ENCODE measurements at places on chromosomes 11 and 22.
A peak's percentile ranks its signal among the peaks of the same experiment; 100 is the strongest.

GRCh38 chr11:77068457-77069335 is 1.9 kb downstream of the CAPN5 start:
- DNase-seq = no peak

- peak; percentile 32 for DNase-seq
Observed at GRCh38 chr22:17086788-17087497, 2.1 kb downstream of the IL17RA start.

DNA sequence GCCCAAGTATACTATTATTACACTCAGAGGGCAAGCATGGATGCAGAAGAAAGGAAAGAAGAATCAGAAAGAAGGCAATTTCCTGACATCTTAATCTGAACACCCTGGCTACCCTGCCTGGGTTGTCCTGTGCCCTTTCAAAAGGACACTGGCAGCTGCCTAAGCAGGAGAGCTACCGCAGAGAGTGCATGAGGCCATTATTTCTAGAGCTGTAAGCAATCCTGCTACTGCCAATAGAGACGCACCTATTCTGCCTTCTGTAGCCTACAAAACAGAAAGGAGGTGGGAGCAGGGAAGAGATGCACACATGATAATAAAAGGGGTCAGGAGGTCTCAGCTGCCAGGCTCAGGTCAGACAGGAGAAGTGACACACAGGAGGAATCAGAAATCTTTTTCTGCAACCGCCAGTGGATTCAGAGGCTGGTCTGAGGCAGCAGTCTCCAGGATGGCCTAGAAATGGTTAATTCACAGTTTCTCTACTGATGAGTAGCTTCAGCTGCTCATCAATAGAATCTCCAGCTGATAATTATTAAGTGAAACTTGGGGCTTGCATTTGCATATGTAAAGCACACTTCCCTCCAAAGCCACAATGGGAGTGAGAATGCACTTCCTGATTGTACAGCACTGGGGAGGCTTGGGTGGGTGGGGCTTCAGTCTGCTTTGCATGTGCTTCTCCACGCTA is 253.9 kb downstream of the LARGE1 start:
- no peak for DNase-seq

GRCh38 chr22:29055192-29055830 is 6.3 kb downstream of the C22orf31 start:
- no peak for DNase-seq

- DNase-seq = no peak
Observed at GRCh38 chr22:36297568-36297967, 44.6 kb downstream of the APOL1 start.

- DNase-seq = no peak
Observed at GRCh38 chr11:78194490-78194889, 5.8 kb downstream of the USP35 start.

DNA sequence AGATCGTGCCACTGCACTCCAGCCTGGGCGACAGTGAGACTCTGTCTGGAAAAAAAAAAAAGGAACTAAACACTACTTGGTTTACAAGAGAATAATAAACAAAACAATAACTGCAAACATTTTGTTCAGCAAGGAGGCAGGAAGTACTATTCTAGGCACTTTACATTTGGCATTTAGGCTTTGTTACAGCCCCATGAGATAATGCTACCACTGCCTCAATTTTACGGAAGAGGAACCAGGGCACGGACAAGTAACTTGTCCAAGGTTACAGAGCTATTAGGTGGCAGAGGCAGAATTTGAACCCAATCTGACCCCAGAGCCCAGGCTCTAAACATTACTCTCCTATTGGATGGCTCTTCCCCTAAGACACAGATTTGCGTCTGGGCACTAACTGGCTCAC is 108.7 kb upstream of the AKIP1 start:
- DNase-seq = no peak

DNA sequence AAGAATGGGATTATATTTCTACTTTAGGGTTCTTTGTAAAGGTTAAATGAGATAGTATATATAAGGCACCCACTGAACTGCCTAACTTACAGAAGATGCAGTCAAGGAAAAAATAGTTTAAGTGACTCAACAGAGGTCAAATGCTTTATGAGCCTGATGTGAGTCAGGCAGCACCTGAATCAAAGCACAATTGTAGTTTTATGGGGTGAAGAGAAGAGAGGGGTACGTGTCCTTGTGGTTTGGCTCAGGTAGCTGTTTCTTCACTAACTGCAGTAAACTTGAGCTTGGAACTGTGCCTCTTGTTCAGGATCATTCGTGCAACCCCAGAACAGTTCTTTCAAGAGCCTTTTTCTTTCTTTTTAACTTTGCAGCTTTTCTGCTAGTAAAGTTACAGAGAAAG is 125.2 kb upstream of the SPON1 start:
- DNase-seq = no peak

DNA sequence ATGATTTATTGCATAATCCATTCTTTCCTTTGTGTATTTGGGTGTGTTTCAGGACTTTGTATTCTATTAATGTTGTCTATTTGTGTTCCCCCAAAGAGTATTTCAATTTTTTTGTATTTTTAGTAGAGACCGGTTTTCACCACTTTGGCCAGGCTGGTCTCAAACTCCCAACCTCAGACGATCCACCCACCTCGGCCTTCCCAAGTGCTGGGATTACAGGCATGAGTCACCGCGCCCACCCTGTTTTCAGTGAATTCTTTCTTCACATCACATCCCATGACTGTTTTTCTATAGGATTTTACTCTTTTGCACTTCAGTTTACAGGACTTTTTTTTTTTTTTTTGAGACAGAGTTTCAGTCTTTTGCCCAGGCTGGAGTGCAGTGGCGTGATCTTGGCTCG is 46.3 kb downstream of the RBX1 start:
- no peak for DNase-seq

DNA sequence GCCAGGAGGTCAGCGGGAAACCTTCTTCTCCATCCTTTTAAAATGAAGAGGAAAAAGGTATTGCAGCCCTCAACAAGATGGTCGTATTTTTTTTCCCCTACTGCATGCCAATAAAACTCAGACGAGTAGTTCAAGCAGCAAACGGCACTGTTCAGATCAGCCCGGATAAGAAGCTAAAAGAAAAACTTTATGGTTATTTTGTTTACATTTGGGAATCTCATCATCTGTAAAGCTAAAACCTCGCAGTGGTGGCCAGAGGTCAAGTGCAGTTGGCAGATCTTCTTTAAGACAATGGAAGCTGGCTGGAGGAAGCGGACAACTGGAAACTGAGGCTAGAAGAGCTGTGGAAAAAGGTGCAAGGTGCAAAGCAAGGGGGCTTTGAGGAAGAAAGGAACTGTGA is 31.0 kb upstream of the CHRM4 start:
- DNase-seq = no peak

- DNase-seq = no peak
Observed at GRCh38 chr22:28601915-28602314, 77.7 kb downstream of the TTC28 start.

DNA sequence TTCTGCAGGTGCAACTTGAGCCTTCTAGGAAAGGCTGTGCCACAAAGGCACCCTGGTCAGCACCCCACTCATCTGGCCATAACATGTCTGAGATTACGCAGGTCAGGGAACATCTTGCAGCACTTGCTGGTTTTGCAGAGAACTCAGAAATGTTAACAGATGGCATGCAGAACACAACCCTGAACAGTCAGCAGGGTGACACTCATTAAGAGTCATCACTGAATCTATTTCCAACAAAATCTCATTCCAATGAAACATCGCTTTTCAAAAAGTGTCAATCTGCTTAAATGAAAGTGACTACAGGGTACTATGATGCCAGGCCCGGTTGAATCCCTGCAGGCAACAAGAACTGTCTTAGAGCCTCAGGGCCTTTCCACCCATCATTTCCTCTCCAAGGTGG is 369.8 kb upstream of the CCDC90B start:
- no peak for DNase-seq

DNA sequence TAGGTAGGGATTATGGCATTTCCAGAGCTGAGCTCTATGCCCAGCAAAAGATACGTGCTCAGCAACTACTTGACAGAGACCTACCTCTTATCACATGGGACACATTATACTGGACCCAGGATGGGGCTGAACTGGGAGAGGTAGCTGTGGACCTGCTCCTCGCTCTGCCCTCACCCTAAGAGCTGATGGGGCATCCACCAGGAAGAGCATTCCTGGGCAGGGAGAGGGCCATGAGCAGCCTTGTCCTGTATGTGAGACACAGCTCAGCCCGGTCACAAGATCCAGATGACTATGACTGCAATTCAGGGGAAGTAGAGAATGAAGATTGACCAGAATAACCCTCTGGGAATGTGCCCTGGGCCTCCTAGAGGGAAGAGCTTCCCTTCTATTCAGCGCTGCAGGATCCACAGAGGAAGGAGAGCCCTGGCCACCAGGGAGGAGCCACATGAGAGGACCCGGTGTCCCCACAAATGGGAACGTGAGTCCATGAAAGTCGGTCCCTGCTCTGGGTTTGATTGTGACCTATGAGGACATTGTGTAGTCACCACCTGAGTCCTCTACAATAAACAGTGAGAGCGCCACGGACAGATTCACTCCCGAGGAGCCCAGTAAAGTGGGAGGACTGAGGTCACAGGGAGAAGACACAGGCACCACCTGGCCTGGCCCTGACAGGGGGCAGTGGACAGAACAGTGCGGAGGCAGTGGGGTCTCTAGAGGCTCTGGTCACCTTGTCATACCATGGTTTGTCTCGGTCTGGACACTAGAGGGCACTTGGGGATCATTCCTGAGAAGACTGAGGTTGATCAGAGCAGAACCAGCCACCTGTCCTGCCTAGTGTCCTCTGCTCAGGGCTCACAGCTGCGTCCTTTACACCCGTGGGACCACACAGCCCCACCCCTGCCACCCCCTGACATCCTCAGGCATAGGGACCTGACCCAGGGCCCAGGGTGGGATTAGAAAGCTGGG is 99.5 kb downstream of the ZNF280B start:
- no peak for DNase-seq

DNA sequence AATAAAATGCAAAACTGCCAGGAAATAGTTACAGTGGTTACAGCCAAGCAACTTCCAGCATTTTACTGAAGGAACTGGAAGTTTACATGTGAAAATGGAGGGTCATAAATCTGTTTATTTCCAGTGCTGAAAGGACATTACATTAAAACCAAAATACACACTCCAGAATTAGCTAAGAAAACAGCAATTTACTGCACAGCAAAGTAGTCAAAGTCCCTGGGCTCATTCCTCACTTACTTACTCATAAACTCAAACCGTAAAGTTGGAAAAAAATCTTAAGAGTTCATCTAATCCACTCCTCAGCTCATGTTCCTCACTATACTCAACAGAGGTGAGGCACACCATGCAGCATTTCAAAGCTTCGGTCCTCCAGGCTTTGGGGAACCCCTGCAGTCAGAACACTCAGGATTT is 17.4 kb downstream of the CTSC start:
- no peak for DNase-seq

- no peak for DNase-seq
Observed at GRCh38 chr11:13143486-13144297, 133.9 kb upstream of the BMAL1 start.

DNA sequence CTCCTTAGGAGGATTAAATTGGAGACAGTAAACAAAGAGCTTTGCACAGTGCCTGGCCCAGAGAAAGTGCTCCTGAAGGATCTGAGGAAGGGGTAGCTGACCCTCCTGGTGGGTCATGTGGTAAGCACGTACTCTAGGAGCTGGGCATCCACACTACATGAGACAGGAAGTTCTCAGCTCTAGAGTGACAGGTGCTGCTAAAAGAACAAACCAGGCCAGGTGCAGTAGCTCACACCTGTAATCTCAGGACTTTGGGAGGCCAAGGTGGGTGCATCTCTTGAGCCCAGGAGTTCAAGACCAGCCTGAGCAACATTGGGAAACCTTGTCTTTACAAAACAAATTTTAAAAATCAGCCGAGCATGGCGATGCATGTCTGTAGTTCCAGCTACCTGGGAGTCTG is 13.1 kb downstream of the SLC43A1 start:
- DNase-seq = no peak

GRCh38 chr11:78187366-78188285 is 800 bp downstream of the KCTD21 start:
- DNase-seq = no peak

DNA sequence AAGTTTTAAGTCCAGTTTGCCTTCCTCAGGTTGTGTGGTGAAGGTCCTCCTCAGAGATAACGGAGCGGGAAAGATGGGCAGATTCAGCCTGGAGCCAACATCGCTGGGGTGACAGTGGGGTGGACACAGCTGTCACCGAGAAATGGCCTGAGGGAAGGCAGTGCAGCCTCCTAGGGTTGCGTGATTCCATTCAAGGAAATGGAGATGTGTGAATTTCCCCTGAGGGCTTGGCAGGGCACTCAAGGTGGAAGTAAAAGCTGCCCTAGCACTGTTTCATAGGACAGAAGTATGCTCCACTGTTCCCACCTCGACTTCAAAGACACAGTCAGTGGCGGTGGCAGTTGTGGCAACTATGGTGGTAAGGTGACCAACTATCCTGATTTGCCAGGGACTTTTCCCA is 15.4 kb upstream of the CAT start:
- no peak for DNase-seq

GRCh38 chr11:132444911-132445310 is 1074.5 kb downstream of the NTM start:
- DNase-seq = no peak

GRCh38 chr11:69190796-69191536 is 35.2 kb downstream of the SMIM38 start:
- DNase-seq = no peak

- no peak for DNase-seq
Observed at GRCh38 chr22:46140989-46141928, 9.1 kb upstream of the PPARA start.

- no peak for DNase-seq
Observed at GRCh38 chr11:103633068-103633788, 403.2 kb upstream of the DDI1 start.

GRCh38 chr22:42976217-42976933 is 38.6 kb downstream of the PACSIN2 start:
- no peak for DNase-seq

- no peak for DNase-seq
Observed at GRCh38 chr11:44904261-44905020, 46.2 kb downstream of the TP53I11 start.

GRCh38 chr11:118491041-118491440 is 36.2 kb upstream of the TTC36 start:
- no peak for DNase-seq

- no peak for DNase-seq
Observed at GRCh38 chr11:103773059-103773458, 263.4 kb upstream of the DDI1 start.

- DNase-seq = no peak
Observed at GRCh38 chr11:66841861-66842260, 1.4 kb upstream of the RCE1 start.

DNA sequence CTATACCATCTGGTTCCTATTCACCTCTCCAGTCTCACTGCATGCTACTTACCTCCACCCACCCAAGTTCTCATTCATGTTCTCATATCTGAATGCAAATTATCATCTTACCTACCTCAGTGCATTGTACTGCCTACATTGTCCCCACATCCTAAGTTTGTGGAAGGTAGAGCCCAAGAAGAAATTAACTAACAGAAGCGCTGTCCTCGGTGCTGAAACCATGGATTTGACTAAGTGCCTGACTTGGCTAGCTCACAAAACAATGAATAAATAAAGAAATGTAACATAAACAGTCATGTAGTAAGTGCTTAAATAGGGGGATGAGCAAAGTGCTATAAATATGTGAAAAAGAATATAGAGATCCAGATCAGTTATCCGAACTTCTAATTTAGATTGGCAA is 63.2 kb downstream of the GRIA4 start:
- peak; percentile 2 for DNase-seq

- DNase-seq = no peak
Observed at GRCh38 chr11:35619116-35619854, 1.0 kb downstream of the FJX1 start.

GRCh38 chr11:47121056-47121455 is 55.6 kb downstream of the ARFGAP2 start:
- no peak for DNase-seq
